ENCODE measurements at places on chromosomes 3 and 15.

GRCh38 chr3:162367429-162368260 is 871.0 kb downstream of the OTOL1 start:
- peak; percentile 93 for DNase-seq

GRCh38 chr3:3559786-3560185 is 239.4 kb upstream of the LRRN1 start:
- DNase-seq = no peak

DNA sequence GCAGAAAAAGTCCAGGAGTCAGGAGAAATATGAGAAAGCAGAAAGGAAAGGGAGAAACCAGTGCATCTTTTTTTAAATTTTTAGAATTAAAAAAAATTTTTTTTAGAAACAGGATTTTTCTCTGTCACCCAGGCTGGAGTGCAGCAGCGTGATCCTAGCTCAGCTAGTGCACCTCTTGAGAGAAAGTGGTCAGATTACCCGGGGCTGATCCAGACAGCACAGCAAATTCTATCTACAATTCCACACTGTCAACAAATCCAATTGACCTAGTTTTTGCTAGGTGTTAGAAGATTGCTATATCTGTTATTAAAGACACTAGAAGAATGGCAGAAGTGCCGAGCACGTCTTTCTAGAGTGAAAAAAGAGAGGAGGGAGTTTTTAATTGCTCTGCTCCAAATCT is 117.3 kb downstream of the RFTN1 start:
- no peak for DNase-seq

DNA sequence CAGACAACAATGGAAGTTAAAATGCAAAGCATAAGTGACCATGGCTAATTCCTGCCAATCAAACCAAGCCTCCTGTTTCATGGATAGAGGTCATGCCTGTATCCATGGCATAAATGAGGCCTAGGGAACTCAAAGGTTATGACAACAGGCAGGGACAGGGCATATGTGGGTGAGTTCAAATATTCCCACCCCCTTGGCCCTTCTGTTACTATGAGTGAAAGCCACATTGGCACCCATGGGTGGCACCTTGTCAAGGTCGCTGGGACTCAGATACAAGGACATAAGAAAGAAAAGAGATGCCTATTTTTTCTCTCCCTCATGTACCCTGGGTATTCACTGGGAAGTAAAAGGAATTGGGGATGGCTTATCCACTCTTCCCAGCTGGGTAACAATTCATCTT is 25.3 kb upstream of the TMEM45A start:
- no peak for DNase-seq

DNA sequence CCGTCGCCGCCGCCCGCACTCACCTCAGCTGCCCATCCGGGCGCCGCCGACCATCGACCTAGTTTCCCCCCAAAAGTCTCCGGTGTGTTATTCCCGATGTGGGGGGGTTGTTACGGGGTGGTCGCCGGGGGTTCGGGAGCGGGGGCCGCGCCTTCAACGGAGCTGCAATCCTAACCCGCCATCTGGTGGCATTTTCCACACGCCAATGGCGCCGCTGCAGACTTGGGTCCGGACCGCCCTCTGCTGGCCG is at the start of gene STAG1:
Gene STAG1 (minus strand): TSS at position 207 of the 250 bp plus-strand sequence. CDS start 121,480 bp downstream, outside the sequence.
- no peak for DNase-seq

DNA sequence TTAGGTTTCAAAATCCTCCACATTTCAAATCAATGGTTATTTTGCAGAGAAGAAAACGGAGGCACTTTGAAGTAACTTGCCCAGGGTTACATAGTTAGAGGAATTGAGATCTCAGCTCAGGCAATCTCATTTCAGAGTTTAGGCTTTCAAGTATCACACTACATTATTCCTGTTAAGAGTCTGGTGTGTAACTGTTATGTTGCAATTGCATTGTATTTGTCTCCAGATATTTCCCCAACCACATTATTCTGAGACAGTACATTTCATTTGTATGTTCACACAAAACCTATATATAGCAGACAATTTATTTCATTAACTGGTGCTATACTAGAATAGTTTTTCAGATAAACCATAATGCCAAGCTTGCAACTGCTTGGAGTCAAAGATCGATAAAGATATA is 154.2 kb upstream of the TSPAN3 start:
- DNase-seq = no peak

GRCh38 chr15:37995461-37996347 is 61.3 kb downstream of the TMCO5A start:
- peak; percentile 79 for DNase-seq

DNA sequence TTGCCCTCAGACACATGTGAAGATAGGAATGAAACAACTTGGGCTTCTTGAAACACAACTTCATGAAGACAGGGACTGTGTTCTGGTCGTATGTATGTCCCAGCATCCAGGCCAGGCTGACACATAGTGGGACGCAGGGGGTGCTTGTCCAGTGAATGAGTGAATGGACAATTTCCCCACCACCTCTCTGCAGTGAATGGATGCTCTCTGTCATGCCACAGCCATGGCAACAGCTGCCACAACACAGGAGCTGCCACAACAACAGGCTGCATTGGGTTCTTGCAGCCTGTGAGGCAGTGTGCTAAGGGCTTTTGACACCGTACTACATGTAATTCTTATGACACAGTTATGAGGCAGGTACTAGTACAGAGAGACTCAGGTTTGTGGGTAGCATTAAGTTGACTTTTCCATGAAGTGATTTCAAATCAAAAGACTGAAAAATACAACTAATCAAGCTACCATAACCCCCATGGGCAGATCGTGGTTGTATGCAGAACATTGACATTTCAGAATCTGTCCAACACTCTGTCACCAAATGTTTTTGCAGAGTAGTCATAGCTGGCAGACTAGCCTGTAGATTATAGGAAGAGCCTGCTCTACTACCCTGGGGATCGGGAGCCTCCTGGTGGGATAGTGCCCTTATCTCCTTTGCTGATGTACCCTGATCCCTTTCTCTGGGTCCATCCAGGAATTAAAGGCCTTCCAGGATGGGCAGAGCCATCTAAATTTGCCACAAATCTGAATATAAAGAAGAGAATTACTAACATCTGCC is 40.8 kb downstream of the CLSTN2 start:
- DNase-seq = peak; percentile 55

- no peak for DNase-seq
Measured at GRCh38 chr3:190119461-190120268, 1.0 kb downstream of the P3H2 start.

DNA sequence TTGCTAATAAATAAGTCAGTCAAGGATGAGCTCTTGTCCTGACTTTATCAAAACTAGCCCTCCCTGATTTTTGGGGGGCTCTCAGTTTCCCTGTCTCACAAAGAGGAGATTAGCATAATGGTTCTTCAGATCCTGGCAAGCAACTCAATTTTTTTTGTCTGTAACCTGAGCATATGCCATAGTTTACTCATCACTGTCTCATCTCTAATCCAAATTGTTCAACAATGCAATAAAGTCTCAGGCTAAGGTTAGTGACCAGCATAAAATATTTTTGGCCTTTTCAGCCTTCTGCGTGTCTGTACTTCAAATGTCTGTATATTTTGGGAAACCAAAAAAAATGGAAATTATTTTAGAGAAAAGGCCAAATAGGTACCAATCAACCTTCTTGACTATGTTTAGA is 465.6 kb upstream of the TPRG1 start:
- DNase-seq = no peak

DNA sequence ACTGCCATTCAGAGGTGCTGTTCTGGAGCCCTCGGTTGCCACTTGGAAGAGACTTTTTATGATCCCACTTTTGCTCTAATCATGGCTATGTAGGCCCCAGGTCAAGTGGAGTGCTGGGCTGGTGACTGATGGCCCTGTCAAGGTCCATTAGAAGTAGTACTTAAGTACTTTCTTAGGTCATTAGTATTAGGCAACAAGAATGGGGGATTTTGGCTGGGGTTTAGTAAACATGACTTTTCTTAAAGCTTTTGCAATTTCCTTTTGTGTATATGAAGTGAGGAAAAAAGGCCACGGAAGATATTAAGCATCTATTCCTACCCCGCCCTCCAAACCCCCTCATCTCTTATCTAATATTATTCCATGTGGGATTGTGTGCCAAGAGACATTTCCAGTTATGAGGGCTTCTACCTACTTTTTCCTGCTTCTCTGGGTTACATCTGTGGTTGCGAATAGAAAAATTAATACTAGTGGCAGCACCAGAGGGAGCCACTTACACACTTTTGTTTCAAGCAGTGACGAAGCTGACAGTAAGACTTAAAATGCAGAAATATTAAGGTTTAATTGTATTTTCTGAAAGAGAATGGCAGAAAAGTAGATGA is 13.9 kb downstream of the NLGN1 start:
- DNase-seq = peak; percentile 64

GRCh38 chr3:32865383-32865782 is 47.6 kb downstream of the TRIM71 start:
- peak; percentile 64 for DNase-seq

- no peak for DNase-seq
Measured at GRCh38 chr3:88410259-88410658, 260.5 kb downstream of the C3orf38 start.

- no peak for DNase-seq
Measured at GRCh38 chr3:189394599-189395121, 222.9 kb downstream of the TPRG1 start.

DNA sequence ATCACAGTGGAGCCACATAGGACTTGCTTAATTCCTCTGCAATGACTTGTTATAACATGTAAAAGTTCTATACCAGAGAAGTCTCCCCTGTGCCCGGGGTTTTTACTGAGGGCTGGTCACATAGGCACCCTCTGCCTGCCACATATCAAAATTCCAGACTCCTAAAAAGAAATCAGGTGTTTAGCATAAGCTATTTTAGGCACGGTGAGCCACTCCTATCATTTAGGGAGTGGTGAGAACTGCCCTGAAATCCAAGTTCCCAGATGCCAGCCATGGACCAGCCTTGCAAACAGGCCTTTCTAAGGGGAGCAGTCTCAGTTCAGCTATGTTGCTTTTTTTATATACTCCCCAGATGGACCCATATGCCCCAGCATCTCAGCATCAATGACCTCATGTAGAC is 130.3 kb downstream of the THSD4 start:
- DNase-seq = no peak

GRCh38 chr3:176850498-176850897 is 346.8 kb downstream of the TBL1XR1 start:
- DNase-seq = no peak

DNA sequence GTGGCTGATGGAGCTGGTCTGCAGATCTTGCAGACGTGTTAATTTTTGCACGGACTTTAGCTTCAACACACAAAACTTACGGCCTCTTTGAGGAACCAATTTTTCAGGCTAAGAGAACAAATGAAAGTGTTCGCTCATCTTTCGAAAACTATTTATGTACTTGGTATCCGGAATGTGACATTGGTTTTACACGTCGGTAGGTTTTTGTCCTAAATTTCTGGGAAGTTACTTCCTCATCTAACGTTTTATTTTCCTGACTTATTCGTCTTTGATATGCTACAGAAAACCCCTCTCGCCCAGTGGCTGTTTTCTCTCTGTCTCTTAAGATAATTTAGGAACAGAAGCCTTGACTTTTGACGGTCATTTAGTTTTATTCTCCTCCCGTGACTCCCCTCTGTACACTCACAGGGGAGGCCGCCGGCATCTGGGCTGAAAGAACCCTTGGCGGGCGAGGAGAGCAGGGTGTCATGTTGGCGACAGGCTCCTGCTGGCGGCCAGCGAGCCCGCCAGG is 834 bp upstream of the GREM1 start:
- no peak for DNase-seq

DNA sequence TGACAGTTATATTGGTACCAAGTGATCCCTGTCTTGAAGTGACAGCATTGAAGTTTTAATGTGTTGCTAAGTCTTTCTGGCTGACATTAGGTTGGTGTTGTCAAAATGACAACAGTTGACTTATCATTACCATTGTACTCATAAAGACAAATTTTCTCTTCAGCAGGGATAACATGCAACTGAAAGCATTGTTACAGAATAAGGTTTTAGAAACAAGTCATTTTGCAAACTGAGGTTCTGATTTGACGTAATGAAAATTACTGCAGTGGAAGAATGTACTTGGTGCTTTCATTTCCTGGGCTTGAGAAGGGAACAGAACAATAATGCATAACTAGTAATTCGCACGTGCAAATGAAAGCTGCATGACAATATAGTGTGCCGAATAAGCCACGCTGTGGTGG is 75.1 kb downstream of the MOBP start:
- DNase-seq = no peak

DNA sequence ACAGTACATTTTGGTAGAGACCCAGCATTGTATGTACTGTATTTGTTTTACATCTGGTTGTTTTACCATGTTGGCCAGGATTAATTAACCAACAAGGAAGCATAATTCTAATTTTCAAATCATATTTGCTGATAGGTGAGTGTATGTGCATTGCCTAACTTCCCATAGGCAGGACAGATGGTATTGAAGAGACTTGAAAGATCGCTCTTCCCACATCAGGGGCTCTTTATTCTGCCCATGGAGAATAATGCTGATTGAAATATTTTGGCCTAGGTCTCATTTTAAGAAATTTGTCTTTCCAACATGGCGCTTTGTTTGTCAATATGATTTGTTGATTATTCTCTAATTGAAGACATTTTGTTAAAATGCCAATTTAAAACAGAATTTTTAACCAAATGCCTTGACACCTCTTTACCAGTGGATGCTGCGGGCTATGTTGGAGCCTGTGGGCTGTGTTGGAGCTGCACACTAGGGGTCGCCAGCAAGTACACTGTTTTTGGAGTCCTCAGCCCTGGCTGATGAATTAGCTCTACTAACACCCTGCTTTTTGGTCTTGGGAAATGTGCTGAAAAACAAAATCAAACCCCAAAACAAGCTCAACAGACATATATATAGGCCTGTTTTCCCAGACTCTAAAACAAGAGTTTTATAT is 5.3 kb downstream of the P2RY12 start:
- DNase-seq = no peak

- DNase-seq = no peak
Measured at GRCh38 chr3:116050311-116050915, 394.9 kb downstream of the LSAMP start.

DNA sequence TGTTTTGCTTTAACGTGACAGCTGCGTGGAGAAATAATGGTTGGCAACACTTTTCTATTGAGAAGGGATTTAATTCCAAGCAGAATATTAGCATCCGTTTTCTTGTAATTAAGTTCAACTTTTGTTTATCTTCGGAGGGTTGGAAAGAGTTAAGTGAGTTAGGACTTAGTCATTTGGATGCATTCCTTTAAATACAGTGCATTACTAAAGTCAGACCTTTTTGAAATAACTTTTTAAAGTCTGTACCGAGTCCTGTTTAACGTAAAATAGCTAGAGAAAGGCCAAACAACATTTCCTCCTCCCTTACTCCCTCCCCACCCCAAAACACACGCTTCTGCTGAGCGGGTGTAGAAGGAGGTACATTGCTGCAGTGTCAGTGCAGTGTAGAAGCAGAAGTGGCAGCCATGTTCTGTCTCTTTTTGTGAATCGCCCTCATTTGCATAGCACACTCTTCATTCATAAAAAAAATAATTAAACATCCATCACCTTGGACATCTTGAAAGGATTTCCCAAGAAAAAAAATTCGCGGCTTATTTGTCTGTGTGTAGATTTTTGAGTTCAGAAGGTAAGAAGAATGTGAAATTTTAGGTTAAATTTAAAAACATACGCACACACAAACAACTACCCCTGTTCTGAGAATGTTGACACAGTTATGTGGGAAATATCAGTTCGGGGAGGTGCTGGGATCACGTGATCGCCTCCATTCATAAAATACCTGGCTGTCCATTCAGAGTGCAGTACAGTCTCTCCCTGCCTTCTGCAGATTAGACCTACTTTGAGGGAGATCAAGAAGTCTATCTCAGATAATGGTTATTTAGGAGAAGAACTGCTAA is 1.6 kb downstream of the SPRED1 start:
- DNase-seq = peak; percentile 83

GRCh38 chr3:18422972-18423371 is 2.2 kb downstream of the SATB1 start:
- DNase-seq = no peak

- DNase-seq = no peak
Measured at GRCh38 chr3:157633241-157633640, 130.0 kb upstream of the VEPH1 start.

Data from umbilical cord (tissue), 2 donors.